ENCODE measurements at places on chromosomes 5 and 9.

DNA sequence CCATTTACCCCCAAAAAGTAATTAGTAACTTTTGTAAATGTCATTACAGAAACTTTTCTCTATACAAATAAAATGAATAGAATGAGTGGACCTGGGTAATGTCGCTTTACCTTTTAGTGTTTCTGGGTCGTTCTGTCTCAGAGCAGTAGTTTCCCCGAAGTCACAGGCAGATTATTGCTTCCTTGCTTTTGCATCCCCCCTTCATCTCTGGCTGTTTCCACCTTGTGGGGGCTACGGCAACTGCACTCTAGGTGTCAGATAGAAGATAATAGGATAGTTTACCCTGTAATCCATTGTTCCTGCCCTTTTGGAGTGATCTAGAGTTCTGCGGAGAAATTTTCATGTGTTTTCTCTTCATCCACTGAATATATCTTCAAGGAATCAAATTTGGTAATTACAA, 68.7 kb downstream of the PRR16 start:
- DNase-seq, result no peak

DNA sequence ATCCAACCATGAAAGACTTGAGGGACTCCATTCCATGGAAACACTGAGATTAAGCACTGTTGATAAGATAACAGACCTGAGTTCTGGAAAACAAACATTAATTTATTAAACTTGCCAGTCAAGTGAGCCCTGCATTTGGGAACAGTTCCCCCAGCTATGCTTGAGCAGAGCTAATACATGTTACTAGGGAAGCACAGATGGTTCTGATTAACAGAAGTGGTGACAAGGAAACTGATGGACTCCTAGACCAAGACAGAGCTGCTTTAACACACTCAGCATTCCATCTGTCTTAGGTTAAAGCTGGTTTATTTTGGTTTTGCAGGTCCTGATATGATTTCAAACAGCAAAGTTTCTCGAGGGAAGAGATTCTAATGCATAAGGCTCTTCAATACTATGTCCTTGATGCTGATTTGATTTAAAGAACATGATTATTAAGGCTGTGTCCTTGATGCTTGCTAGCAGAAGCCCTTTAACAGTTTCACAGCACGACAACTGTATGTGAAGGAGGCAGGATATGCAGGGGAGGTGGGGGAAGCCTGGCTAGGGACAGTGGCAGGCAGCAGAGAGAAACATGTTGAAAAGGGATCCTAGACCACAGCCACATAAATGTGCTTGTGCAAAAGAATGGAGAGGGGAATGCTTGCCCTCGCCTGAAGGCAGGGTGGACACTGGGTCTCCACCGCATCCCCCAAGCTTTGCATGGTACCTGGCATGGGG, 66.2 kb downstream of the ACTBL2 start:
- DNase-seq, result no peak

- DNase-seq, result no peak
Measured at GRCh38 chr5:147481376-147481775, 28.5 kb downstream of the DPYSL3 start.

GRCh38 chr5:107450531-107450930, 220.2 kb downstream of the EFNA5 start:
- DNase-seq, result no peak

GRCh38 chr5:74664551-74664950, 20.5 kb upstream of the HEXB start:
- DNase-seq, result no peak

- DNase-seq, result peak; percentile 60
Measured at GRCh38 chr5:88680253-88681132, 202.5 kb downstream of the MEF2C start.

DNA sequence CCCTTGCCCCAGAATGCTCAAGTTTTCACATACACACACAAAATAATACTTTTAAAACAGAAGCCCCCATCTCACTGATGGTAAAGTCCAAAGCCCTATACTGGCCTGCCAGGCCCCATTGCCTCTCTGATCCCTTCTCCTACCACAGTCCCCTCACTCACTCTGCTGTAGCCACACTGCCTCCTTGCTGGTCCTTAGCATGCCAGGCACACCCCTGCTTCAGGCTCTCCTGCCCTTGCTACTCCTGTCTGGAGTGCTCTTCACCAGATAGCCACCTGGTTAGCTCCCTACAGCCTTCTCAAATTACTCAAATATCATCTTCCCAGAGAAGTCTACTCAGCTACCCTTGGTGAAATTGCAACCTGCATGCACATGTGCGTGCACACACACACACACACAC, 177.5 kb downstream of the C5orf15 start:
- no peak for DNase-seq

DNA sequence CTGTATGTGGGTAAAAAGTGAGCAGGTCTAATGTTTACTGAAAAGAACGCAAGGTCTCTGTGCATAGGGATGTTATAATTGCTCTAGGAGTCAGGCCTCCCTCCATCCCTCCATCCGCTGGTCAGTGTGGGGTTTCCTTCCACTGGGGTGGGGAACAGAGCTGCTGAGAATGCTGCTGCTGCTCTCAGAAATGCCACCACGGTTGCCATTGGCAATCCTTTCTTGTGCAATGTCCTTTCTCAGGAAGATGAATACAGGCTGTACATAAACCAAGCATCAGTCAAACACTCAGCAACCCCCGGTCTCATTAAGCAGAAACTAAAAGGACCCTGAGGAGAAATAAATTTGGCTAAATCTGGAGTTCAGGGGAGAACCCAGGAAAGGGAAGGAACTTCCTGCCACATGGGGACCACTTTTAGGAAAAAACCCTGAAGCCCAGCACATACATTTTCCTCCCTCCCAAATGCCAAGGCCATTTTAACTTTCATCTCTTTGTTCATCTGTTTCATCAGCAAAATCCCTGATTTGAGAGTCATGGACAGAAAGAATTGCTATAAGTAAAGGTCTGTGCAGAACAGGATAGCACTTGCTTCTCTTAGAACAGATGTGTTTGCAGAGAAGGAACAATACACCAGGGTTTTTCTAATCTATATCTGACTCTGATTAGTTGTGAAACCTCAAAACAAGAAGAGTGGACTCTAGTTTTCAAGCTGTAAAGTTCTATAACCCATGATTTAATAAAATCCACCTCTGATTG, 70.4 kb upstream of the SLC1A3 start:
- DNase-seq, result no peak

- no peak for DNase-seq
Measured at GRCh38 chr5:168055961-168056360, 235.5 kb upstream of the WWC1 start.

GRCh38 chr9:106305428-106306133, 557.4 kb upstream of the ZNF462 start:
- DNase-seq, result no peak

GRCh38 chr5:73393611-73394489, 54.7 kb downstream of the FOXD1 start:
- no peak for DNase-seq

DNA sequence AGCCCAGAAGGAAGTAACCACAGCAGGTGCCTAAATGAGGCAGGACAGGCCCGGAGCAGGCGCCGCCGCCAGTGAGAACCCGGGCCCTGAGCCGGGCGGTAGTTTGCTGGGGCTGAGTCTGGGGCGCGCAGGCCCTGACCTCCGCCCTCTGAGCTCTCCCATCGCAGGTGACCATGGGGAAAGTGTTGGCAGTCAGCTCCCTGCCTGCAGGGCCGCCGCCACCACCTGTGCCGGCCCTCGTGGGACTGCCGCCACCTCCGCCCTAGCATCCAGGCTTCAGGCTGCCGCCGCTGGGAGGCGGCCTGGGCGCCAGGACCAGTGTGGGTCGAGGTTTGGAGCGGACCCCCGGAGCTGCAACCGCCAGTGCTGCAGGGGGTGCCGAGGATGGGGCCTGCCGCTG, 61.1 kb downstream of the TARS1 start:
- DNase-seq, result no peak

DNA sequence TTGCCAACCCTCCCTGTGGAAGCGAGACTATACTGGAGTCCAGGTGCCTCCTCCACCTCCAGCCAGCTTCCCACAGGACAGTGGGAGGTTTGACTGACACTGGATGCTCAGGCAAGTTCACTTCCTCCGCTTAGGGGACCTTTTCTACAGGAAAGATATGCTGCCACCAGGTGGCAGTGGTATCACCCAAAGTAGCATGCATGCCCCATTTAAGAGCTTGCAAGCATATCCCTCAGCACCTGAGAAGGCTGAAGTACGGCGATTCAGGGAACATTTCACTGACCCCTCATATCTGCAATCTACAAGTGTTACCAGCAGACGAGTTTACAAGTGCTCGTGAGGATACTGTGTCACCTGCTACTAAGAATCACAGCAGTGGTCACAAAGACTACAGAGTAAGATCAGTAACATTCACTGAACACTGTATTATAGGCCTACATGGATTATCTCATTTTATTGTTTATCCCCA, 75.5 kb downstream of the KLHL3 start:
- DNase-seq, result peak; percentile 70

GRCh38 chr9:5982317-5982716, 33.1 kb downstream of the RANBP6 start:
- DNase-seq, result no peak

DNA sequence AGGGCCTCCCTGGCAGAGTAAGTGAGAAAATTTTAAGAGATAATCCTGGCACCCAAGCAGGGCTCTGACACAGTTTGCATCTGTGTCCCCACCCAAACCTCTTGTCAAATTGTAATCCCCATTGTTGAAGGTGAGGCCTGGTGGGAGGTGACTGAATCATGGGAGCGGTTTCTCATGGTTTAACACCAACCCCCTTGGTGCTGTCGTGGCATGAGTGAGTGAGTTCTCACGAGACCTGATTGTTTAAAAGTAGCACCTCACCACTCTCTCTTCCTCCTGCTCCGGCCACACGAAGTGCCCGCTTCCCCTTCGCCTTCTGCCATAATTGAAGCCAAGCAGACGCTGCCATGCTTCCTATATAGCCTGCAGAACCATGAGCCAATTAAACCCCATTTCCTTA, 80.1 kb downstream of the FBXW11 start:
- no peak for DNase-seq

GRCh38 chr5:43101491-43101890, 19.2 kb upstream of the ZNF131 start:
- no peak for DNase-seq

DNA sequence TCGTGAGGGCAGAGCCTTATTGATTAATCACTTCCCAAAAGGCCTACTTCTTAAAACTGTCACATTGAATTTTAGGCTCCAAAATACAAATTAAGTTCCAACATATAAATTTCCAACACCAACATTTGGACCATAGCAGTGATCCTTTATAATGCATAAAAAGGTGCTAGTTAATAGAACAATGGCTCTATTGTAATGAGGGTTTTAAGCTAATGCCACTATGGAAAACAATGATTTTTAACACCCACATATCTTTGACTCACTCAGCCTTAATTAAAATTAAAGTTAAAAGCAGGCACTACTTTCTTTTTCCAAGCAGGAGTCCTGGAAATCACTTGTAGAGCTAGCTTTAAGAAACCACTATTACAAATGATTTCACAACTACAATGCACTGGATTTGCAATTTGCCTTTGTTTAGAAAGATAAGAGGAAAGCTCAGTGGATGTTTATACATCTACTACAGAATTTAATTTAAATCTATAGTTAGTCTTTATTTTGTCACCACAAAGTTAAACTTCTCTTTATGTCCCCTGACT, 41.8 kb downstream of the DPYSL3 start:
- no peak for DNase-seq

GRCh38 chr9:129685220-129685932, 19.9 kb downstream of the PRRX2 start:
- DNase-seq, result no peak

- DNase-seq, result no peak
Measured at GRCh38 chr9:21141427-21141882, at the start of gene IFNW1. TSS of gene IFNW1 (minus strand) at chr9:21141832. CDS start at chr9:21141570, 262 bp downstream.

- no peak for DNase-seq
Measured at GRCh38 chr5:109580225-109580624, 109.5 kb upstream of the MAN2A1 start.

- DNase-seq, result peak; percentile 44
Measured at GRCh38 chr5:157820593-157821252, 38.2 kb downstream of the CLINT1 start.

DNA sequence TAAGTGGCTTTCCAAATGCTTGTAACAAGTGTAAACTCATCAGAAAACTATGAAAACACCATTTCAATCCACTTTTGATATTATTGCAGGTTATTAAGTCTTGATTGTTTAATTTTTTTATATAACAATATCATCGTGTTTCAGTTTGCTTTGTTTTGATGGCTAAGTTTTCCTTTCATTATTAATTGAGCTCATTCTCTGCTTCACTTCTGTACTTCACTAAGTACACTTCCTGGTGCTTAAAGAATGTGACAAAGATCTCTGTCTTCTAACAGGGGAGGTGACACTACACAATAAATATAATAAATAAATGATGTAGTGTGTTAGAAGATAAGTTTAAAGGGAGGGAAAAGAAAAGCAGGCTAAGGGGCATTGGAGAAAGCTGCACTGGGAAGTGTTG, 13.0 kb upstream of the RAD23B start:
- DNase-seq, result no peak

GRCh38 chr9:115691693-115692092, 461.9 kb upstream of the PAPPA start:
- no peak for DNase-seq

DNA sequence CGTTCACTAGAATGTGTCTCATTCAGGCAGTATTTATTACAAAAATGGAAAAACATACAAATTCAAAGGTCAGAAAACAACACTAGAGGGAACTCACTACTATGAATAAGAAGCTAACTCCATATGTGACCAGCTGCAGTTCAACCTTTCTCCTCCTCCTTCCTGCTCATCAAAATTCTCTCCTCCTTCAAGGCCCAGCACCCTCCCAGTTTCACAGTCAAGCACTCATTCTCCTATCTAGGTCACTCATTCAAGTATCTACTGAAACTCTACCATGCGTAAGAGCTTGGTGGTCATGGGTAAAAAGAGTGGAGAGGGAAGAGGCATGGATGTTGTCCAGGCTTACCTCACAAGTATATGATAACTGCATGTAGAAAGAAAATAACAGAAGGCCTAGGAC, 27.7 kb downstream of the ECPAS start:
- no peak for DNase-seq

DNA sequence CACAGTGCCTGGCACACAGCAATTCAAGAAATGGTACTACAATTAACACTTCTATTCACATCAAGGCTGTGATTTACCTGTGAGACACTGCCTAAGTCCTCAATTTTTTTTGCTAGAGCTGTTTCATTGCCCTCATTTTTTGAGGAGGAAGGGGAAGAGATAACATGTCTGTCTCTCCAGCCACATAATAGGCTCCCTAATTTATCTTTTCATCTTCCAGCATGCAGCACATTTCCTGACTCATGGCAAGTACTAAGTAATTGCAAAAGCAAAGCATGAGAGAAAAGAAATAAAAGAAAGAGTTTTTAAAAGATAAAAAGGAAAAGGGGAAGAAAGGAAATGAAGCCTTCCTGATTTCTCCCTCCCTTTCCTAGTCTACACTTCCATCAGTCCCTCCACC, 26.9 kb upstream of the RNF38 start:
- DNase-seq, result no peak
